ENCODE measurements at places on chromosomes 13 and 19.

DNA sequence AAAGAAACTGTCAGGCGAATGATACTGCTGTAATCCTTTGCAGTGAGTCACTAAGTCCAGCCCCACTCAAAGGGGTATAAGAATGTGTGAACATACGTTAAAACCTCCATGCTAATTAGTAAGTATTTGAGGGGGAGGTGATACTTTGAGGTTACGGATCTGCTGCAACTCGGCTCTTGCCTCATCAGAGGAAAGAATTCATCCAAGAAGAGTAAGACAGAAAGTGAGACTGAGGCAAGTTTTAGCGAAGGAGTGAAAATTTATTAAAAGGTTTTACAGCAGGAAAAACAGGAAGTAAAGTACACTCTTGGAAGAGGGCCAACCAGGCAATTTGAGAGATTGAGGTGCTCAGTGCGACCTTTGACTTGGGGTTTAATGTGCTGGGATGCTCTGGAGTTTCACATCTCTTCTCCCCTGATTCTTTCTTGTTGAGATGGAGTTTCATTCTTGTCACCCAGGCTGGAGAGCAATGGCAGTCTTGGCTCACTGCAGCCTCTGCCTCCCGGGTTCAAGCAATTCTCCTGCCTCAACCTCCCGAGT, 9.8 kb downstream of the CLEC4M start:
- DNase-seq, result peak; percentile 9

DNA sequence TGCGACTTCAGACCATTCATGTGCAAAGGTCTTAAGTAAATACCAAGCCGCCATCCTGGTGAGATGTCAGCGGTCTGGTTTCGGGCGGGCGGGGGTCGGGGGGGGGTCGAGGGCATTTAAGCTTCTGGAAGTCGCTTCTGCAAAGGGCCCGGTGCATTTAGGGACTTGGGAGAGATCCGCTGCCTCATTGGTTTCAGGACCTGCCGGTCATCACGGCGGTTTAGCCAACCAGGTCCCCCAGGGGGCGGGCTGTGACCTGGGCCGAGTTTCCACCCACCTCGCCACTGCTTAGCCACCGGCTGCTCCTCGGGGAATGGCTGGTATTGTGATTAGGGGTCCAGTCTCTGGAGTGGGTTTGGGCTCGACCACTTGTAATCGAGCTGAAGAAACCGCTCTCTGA, 7.8 kb downstream of the ANKLE1 start:
- DNase-seq, result peak; percentile 90

DNA sequence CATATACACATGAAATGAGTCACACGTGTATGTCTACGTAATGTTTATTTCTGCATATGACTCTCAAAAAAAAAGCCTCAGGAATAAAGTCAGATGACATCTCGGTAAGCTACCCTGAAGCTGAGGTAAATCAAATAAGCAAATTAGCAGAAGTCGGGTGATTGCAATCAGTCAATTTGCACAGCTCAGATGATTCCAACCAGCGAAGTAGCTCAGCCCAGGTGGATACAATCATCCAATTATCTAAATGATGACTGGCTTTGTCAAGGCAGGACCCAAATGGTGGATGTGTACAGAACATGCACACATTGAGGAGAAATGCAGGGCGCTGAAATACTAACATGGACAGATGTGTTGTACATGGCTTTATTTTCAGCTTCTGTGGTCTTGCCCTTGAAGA, 148.5 kb downstream of the ZNF486 start:
- no peak for DNase-seq

- DNase-seq, result no peak
These were observed 60.0 kb downstream of the FLT1 start for GRCh38 chr13:28434926-28435325.

- DNase-seq, result no peak
These were observed 97.3 kb downstream of the GGACT start for GRCh38 chr13:100491164-100491842.
